ENCODE measurements at places on chromosomes 5 and 9. TPM values are rescaled to one million over a fixed set of nuclear protein-coding genes. Genes with fewer than 3 reads are reported as not detected.

GRCh38 chr9:5582835-5583195, 46.1 kb upstream of the RIC1 start:
- peak; percentile 32 for DNase-seq

GRCh38 chr5:16957304-16958196, 21.5 kb upstream of the MYO10 start:
- no peak for DNase-seq

DNA sequence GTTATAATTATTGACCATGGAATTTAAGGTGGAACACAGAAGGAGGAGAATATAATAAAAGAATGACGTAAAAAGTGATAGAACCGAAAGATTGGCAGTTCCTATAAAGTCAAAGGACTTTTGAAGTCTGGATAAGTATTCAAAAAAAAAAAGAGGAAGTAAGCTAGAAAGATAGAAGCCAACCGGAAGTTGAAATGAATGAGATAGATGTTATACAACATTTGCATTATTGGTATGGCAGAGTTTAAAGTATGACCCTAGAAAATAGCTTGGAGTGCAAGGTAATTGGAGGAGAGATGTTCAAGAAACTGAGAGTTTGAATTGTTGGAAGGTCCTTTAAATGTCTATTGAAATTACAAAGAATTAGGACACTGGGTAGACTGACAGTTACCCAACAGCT, 293.6 kb downstream of the FER start:
- DNase-seq = no peak

DNA sequence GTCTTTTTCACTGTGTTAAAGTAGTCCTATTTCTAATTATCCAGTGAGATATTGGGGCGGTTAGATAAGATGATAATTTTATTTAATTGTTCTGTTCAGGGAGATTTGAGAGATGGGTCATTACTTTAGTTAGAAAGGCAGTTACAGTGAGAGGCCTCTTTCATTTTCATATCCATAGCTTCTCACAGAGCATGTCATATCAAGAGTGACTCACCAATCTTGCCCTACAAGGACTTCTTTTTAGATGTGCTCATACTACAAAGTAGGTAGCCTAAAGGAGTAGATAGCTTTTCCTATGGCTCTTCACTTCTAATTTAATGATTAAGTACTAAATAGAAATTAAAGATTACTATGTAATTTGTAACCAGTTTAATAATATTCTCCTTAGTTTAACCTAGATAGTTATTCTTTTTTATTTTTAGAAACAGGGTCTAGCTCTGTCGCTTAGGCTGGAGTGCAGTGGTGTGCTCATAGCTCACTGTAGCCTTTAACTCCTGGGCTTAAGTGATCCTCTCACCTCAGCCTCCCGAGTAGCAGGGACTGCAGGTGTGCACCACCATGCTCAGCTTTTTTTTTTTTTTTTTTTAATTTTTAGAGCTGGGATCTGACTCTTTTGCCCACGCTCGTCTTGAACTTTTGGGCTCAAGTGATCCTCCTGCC, 71.0 kb downstream of the FER start:
- DNase-seq = no peak

DNA sequence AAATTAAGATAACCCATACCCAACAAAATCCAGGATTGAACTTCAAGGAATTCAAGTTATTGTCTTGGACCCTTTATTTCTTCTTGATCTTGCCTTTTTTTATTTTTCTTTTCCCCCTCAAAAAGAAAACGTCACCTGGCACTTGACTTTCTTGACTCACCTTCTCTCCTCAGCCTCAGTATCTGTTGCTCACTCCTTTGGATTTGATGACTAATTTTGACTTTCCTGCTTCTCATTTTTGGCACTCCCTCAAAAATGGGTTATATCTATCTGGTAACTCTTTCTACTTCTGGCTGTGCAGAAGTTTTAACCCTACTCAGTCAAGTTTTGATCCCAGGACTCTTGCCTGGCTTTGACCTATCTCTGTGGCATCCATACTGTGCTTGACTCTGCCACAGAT, 66.6 kb upstream of the SPATA31D4 start:
- DNase-seq = no peak

GRCh38 chr9:113184539-113184938, 33.7 kb downstream of the SLC31A2 start:
- no peak for DNase-seq

DNA sequence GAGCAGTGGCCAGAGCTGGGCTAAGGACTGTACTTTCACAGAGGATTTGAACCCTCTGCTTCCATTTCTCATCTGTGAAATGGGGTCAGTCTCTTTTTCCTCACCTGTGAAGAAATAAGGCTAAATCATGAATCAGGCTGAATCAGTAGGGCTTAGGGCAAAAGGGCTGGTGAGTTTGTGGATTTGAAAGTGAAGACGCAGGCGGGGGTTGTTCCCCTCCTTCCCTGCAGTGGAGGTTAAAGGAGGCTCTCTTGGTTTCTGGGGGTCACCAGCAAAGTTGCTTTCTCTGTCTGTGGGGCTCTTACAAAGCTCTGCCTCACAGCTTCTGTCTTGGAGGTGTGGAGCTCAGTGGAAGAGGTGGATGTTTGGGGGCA, 17.6 kb upstream of the NDST1 start:
- no peak for DNase-seq

GRCh38 chr9:114682846-114683245, 854 bp upstream of the TEX48 start:
- no peak for DNase-seq

- DNase-seq = no peak
These were observed 8.3 kb upstream of the SCGB3A1 start for GRCh38 chr5:180599590-180599914.

GRCh38 chr5:66808663-66809062, 212.5 kb downstream of the MAST4 start:
- no peak for DNase-seq

DNA sequence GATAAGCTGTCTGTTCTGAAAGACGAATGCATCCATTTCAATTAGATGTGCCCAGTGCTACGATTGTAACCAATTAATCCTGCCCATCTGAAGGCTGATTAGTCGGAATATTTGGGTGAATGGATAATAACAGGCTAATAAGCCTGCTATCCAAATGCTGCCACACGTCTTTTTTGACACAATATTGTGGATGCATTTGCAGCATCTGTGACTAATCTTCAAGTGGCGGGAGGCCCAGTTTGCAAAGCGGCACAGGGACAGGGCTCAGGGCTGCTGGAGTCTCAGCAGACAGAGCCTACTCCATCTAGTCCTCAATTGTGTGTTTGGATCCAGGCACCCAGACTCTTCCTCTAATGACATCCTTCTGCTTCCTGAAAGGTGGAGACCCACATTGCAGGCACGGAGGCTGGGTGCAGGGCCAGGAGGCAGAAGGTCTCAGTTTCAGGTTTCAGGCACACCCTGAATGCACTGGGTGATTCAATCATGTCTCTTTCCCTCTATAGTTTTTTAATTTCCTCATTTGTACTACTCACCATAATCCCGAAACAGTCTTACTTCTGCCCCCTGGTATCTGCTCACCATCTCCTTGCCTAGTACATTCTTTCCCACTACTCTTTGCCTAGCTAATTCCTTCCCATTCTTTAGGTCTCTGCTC, 169.6 kb downstream of the ASTN2 start:
- DNase-seq = no peak

GRCh38 chr5:74206579-74207550, 433.7 kb downstream of the ENC1 start:
- DNase-seq = no peak

- DNase-seq = no peak
These were observed 52.5 kb upstream of the SEMA4D start for GRCh38 chr9:89550346-89550927.

- DNase-seq = no peak
These were observed 30.2 kb upstream of the WWC1 start for GRCh38 chr5:168261227-168261571.

GRCh38 chr5:169826618-169827017, 153.7 kb downstream of the INSYN2B start:
- no peak for DNase-seq

DNA sequence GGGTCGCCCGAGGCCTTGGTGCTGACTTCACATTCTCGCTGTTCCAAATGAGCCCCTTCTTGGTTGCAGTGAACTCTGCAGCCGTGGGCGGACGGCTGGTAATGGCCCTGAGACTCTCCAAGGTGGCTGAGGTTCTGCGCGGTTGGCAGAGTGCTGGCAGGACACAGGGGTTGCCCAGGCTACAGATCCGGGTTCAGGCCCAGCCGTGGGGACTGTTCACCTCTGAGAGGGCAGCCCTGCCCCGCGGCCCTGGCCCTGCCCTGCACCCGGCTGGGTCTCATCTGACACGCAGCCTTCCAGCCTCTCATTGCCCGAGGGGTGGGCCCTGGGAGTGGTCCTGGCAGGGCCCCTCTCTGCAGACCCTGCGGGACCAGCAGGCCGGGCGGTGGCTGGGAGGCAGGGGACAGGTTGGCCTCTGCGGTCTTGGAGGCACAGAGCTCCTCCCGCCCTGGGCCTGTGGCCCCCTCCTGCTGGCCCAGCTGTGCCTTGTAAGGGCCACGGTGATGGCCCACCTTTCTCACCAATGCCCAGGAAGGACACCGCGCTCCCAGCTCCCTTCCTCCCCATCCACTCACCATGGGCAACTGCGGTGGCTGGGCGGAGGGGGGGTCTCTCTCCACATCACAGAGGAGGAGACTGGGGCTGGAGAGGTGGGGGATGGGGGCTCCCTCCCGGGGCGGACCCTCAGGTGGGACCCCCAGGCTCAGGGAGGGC, 51.6 kb downstream of the AHRR start:
- no peak for DNase-seq

GRCh38 chr5:82004511-82004910, 32.7 kb downstream of the ATG10 start:
- no peak for DNase-seq

DNA sequence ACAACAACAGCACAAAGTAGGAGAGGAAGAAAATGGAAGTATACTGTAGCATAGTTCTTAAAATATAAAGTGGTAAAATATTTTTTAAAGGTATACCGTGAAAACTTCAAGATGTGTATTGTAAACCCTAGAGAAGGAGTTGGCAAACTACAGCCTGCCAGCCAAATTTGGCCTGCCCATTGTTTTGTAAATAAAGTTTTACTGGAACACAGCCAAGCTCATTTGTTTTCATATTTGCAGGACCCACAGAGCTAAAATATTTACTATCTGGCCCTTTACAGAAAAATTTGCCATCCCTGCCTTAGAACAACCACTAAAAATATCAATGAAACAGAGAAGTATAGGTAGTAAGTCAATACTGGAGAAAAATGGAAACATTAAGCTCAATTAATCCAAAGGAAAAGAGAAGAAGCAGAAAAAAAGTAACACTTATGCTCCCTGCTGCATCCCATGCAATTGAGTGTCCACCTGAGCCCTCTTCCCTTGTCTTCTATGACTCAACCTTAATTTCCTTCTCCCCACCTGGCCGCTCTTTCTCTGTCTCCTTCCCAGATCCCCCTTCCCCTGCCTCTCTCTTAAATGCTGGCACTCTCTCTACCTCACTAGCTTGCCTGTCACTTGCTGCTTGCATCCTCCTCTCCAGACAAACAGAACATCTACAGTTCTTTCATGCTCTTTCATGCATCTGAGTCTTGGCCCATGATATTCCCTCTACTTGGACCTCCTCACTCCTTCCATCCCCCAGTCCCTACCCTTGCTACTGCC, 50.6 kb upstream of the FER start:
- no peak for DNase-seq

GRCh38 chr9:136372561-136373299, 739 bp downstream of the CARD9 start:
- no peak for DNase-seq

DNA sequence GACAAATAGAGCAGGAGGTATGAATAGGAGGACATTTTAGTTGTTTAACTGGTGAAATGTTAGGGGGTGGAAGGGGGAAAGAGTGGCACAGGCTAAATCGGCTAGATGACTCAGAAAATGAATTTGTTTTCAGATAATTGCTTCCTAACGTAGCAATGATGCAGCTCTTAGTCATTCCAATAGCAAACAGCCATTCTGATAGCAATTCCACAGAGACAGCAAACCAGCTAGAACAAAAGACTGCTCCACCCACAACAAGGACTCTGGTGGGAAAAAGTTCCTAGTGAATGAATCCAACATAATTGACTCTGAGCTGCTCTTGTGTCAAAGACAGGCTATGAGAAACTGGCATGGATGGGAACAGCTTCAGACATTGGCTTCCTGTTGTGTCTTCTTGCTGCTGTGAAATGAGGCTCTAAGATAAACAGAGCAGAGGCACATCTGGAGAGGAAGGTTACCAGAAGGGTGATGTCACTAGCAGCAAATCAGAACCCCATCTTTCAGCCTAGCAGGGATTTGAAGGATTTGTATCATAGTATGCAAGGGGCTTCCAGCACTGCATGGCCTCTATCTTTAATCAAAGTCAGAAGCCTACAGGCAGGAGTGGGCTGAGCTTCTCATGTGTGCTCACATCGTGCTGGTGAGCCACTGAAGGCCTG, 28.1 kb upstream of the F2RL1 start:
- DNase-seq = no peak

DNA sequence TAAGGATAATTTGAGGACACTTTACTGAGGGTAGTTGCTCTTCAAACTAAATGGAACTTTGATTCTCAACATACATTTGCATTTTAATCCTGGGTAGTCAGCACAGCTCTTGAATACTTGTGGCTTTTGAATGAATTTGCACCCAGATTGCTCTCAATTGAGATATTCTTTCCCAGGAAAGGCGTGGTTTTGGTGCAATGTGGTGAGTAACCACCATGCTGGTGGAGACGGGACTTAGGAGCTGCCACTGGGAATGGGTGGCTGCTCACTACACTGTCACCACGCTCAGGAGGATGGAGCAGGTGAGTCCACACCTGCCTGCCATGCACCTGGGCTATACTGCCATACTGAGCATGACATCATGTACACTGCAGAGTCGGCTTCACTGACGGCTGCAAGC, 99.2 kb downstream of the IRX1 start:
- no peak for DNase-seq

GRCh38 chr5:75668445-75668844, 48.8 kb downstream of the POC5 start:
- DNase-seq = no peak

LMNB1 gene
- total RNA-seq = 229 TPM

OR1L4 gene
- not detected for total RNA-seq

CDH9 gene
- not detected for total RNA-seq

CCIN gene
- not detected for total RNA-seq

NDUFS4 gene
- 59.4 TPM for total RNA-seq

TSSK1B gene
- total RNA-seq = not detected

HTR1A gene
- not detected for total RNA-seq

MLANA gene
- total RNA-seq = not detected

FGF18 gene
- total RNA-seq = 0.21 TPM

LCN1 gene
- total RNA-seq = not detected
